ENCODE measurements at places on chromosomes 1 and 21.

- no peak for DNase-seq
These were observed 6.9 kb upstream of the ATP1B1 start for GRCh38 chr1:169099561-169099960.

- DNase-seq: peak; percentile 29
These were observed 32.4 kb upstream of the CYP4A22 start for GRCh38 chr1:47104816-47105215.

DNA sequence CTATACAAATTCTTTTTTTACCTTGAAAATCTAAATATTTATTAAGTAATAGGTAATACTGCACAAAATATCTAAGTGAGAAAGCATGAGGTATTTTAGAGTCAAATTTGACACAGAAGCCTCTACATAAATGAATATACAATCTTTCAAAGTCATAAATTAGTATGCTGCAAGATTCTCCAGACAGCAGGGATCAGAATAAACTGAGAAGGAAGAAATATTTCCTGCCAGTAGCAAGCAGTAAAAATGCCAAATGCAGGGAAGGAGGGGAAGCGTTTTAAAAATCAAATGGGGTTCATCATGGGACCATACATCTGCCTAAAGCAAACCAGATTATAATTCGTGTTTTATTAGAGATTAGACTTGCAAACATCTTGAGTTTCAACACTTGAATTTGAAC is 18.9 kb downstream of the COLGALT2 start:
- no peak for DNase-seq

GRCh38 chr1:159429074-159429861 is 2.7 kb upstream of the OR10J4 start:
- DNase-seq: no peak

DNA sequence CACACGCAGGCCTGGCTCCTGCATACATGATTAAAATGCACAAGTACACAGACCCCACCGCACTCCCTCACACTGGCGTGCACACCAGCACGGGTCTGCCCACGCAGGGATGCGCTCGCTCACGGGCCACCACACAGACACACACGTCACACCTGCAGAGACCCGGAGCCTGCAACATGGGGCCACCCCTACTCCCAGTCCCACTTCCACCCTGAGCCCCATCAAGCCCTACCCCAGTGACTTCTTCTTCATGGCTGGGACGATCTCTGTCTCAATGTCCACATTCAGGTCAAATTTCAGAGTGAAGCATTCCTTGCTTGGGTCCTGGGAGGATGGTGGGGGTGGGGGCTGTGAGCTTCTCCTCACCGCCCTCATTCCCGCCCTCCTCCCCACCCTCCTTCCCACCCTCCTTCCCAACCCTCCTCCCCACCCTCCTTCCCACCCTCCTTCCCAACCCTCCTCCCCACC is 8.9 kb upstream of the TNFRSF25 start:
- DNase-seq: no peak

- DNase-seq: no peak
These were observed 125.9 kb upstream of the VAMP3 start for GRCh38 chr1:7644961-7645750.

- DNase-seq: no peak
These were observed 2.9 kb downstream of the ARF1 start for GRCh38 chr1:228085287-228085951.

- DNase-seq: no peak
These were observed 90.1 kb downstream of the DMRTB1 start for GRCh38 chr1:53549287-53549686.

- no peak for DNase-seq
These were observed 396.0 kb upstream of the DAB1 start for GRCh38 chr1:57819893-57820292.

DNA sequence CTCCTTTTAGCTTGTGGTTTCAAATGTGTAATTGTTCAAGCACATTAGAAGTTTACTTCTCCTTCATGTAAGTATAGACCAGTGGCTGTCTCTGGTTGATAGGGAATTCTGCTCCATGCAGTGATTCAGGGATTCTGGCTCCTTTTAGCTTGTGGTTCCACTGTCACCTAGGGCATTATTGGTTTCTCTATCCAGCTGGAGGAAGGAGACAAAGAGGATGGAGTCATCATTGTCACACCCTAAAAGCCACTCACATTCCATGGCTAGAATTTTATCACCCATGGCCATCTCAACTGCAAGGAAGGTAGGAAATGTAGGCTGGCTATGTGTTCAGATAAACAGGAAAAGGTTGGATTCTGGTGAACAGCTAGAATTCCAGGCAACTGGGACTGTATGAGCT is 131.2 kb downstream of the URB2 start:
- no peak for DNase-seq

DNA sequence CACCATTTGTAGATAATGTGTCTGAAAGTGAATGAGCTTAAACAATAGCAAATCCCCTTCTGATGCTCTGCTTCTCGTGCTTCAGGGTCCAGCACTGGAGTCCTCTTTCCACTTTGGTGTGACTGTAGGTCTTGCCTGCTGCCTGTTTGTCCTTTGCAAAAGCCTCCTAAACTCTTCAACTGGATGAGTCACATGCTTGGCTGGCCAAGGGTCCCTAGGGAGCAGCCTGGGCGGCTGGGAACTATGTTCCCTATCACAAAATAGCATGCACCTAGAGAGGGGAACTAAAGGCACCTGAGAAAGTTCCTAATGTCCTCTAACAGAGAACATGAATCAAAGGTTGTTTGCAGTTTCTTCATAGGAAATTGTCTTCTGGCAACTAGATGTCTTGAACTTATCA is 607.2 kb upstream of the PLXNA2 start:
- no peak for DNase-seq

- DNase-seq: no peak
These were observed 58.7 kb upstream of the PTGS2 start for GRCh38 chr1:186738926-186739325.
